EL (cell line): ENCODE measurements at places on chromosomes 7 and 10.

GRCh38 chr7:12358694-12359093, 45.0 kb downstream of the VWDE start:
- no peak for DNase-seq

DNA sequence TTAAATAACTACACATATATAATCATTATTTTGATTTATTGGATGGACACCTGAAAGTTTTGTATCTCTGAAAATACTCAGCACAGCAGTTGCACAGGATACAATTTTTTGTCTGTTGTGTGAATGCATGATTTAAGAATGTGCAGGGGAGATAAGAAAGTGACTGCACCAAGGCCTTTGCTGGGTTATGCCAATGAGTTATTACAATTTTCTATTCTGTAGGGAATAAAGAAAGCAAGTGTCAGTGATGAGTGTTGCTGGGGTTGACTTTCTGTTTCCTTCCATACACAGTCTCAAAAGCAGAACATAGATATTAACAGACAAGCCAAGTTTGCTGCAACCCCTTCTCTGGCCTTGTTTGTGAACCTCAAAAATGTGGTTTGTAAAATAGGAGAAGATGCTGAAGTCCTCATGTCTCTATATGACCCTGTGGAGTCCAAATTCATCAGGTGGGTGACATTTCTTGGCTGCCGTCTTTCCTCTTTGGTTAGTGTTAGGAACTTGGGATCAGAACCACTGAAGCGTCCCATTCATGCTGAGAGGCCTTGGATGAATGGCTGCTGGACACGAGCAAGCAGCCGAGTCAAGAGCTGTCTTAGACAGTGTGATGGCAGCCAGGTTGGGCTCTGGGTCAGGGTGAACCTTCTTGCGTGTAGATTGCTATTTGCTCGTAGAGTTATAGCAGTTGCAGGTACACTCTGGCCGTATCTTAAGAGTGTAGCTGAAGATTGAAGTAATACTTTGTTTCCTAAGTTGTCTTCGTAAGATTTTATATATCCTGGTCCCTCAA, 92.8 kb downstream of the DOCK1 start:
- no peak for DNase-seq

GRCh38 chr10:34936061-34936460, 121.0 kb upstream of the PARD3 start:
- DNase-seq, result no peak

- DNase-seq, result no peak
Observed at GRCh38 chr7:47211519-47211973, 370.4 kb downstream of the TNS3 start.

GRCh38 chr7:136588216-136588615, 280.2 kb upstream of the CHRM2 start:
- peak; percentile 53 for DNase-seq

DNA sequence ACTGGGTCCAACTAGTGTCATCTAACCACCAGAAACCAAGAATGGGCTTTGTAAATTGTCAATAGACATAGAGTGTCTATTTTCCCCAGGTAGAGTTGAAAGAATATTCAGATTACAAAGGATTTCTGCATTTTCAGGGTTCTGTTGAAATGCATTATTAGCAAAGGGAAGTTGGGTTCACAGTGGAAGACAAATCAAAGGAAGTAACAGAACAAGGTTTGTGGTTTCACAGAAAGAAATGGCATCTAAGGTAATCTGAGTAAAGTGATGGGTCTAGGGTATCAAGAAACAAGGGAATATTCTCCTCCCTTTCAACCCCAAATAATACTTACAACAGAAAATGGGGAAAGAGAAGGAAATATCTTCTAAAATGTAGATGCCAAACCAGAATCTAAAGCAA, 25.8 kb downstream of the CEP41 start:
- no peak for DNase-seq
